Stimulated activated CD4-positive, alpha-beta T cell treated with anti-CD3 and anti-CD28 coated beads, Interleukin-12 subunit alpha, Interleukin-12 subunit beta, amount 100 ng/mL, for 24 hours (primary cell): ENCODE measurements at places on chromosomes 2 and 18.
A peak's percentile ranks its signal among the peaks of the same experiment; 100 is the strongest.

DNA sequence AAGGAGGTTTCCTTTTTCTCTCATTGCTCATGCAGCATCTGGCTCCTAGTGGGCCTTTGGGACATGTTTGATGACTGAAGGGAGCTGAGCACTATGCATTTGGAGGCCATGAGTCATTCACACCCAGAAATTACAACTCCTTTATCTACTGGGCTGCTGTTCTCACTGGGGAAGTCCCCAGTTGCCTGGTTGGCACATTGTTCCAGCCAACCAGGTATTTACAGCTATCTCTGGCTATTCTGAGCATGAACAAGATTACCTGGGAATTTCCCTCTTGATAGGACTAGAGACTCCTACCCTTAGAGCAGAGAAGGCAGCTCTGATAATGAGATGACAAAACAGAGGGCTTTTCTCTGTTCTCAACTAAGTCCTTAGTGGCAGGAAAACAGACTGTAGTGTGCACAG, 206.5 kb downstream of the SETBP1 start:
- DNase-seq: peak; percentile 32

DNA sequence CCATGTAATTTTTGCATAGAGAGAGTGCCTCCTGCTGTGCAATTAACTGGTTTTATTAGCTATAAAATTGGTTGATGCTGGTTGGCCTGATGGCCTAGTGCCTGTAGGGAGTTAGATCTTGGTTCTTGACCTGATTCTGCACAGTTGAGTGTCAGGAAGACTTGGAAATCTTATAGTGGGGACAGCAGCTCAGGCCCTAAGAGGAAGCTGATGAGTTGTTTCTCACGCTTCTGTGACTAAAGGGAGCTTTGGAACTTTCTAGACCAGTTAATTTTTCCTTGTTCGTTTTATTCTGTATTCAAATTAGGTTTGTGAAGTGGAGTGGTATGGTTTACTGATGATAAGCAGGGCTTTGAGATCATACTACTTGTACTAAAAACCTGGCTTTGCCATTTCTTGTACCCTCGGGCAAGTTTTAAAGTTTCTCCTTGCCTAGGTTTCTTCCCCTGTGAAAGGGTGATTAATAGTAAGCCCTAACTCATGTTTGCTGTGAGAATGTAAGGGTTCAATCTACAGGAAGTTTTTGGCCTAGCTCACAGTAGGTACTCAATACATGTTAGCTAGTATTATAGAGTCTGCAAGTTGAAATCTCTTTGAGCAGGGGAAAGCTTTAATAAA, 82.1 kb downstream of the MAP3K20 start:
- no peak for DNase-seq

DNA sequence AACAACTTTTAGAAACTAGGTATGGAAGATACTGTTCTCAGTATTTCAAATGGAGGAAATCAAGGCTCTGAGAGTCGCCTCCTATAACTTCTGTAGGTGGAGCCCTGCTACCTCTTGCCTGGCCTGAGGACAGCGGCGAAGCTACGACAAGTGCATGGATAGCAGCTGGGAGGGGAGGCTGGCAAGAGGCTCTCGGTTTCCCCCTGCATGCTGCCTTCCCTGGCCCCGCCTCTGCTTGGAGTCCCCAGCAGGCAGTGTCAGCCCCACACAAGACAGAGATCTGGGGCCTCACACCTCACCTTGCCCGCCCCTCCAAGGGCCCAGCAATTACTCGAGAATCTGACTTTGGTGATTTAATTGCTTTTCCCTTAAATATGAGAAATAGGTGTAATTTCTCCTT, 107.6 kb upstream of the POU3F3 start:
- DNase-seq: no peak

DNA sequence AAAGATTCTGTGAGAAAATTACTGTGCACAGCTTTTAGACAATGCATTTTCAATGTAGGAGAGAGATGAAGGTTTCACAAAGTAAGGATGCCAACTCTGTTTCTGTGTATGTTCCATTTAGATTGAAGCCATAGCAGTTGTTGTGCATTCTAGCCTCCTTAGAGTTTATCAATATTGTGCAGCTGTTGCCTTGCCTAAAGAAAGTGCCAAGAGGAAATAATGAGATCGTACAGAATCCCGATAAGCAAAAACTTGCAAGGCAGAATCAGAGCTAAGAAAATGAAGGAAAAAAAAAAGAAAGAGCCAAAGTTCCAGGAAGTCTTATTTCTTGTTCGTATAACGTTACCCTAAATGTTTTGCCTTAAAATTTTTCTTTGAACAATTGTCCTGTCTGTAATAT, 965.0 kb downstream of the DCDC2C start:
- DNase-seq: no peak

DNA sequence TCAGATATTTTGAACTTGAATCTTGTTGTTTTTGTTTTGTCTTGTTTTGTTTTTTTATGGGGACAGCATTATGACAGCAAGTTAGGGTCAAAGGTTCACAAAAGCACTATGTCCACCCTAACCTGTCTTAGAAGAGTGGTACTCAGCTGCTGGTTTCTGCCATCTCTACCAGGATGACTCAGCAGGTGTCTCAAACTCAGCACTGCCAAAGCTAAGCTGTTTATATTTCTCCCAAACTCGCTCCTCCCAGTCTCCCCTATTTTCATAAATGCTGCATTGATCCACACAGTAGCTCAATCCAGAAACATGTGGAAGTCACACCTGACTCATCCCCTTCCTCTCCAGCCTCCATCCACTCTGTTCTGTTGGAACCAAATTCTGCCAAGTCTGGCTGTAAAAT, 134.9 kb downstream of the ZBTB7C start:
- no peak for DNase-seq

- no peak for DNase-seq
Observed at GRCh38 chr18:64752707-64753106, 603.8 kb upstream of the LINC00305 start.

- DNase-seq: no peak
Observed at GRCh38 chr2:237691029-237691907, 63.9 kb downstream of the LRRFIP1 start.

- DNase-seq: no peak
Observed at GRCh38 chr2:70775141-70775540, 7.1 kb upstream of the ADD2 start.

DNA sequence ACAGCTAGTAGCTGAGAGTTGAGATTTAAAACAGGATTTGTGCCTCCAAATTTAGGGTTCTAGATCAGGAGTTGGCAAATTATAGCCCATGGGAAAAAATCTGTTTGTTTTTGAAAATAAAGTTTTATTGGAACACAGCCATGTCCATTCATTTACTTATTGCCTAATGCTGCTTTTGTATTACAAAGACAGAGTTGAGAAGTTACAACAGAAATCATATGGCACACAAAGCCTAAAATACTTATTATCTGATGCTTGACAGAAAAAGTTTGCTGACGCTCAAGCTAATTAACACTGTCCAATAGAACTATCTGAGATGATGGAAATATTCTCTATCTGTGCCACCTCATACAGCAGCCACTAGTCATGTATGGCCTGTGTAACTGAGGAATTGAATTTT, 229.1 kb upstream of the RASGRP3 start:
- DNase-seq: no peak

GRCh38 chr2:62547854-62548253, 41.9 kb upstream of the TMEM17 start:
- no peak for DNase-seq

- no peak for DNase-seq
Observed at GRCh38 chr2:16554060-16554583, 111.5 kb downstream of the CYRIA start.

DNA sequence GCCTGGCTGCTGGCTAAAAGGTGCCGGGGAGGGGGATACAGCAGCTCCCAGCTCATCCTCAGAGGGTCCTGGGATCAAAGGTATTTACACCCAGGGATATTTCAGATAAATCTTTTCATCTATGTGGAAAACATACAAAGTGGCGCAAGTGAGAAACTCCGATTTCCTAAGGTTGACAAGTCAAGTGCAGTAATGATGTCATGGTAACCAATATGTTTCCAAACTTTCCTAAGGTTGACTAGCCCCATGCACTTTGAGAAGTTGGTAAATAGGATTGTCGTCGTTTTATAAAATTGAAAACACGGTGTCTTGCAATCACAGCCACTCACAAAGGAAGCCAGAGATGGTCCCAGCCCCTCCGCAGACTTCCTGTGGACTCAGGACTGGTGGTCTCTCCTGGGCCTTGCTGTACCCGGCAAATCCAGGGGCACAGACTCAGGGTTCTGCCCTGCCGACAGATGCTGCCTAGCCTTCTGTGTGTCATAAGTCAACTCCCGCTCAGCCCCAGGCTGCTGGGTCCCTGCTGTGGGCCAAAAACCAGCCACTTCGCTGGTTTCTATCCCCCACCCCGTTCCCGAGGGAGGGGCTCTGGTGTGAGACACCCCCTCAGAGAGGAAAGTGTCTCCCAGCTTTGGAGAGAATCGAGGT, 111.2 kb upstream of the PPP1CB start:
- no peak for DNase-seq

DNA sequence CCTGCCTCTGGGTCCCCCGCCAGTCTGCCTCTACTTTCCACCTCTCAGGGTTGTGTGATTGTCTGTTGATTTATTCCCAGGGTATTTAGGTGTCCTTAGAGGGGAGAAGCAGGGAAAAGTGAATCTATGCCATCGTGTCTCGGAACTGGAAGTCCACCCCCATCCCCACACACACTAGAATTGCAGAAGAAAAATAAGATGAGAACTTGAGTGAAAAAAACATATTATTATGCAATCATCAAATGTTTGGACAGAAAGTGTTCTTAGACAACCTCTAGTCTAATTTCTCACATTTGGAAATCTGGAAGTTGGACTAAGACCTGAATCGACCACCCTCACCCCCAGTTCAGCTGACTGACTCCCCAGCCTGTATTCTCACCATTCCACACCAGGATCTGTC, 14.1 kb upstream of the CASP8 start:
- DNase-seq: no peak

DNA sequence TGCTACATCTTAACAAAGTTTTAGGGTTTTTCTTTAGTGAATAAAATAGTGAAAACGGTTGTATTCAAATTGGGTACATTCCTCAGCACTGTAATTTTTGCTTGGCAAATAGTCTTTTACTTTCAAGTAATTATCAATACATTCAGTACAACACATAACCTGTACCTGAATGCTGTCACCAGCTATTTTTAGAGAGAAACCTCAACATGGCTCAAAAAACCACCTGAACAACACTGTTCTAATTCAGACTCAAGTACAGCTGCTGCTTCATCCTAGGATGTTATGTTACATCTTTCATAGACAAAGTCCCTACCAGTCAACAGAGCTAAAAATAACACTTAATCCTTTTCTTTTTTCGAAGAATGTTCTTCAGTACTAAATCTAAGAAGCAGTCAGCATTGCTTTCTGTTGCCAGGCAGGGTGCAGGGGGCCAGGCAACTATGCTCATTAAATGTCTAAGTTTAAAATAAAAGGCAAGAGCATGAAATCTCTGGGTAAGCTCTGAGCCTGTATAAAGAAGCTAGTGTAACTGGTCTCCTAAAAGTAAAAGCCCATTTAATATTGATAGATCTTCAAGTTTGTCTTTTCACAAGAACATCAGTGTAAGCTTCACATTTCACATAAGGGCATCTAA, 20.5 kb downstream of the PDIA6 start:
- no peak for DNase-seq

DNA sequence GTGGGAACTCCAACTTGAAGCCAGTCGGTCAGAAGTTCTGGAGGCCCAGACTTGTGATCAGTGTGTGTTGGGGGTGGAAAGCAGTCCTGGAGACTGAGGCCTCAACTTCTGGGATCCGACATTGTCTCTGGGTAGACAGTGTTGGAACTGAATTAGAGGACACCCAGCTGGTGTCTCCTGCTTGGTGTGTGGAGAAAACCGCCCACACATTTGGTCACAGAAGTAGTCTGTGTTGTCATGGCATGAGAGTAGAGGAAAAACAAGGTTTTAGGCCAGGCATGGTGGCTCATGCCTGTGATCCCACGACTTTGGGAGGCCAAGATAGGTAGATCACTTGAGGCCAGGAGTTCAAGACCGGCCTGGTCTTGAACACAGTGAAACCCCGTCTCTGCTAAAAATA, 51.5 kb downstream of the PUM2 start:
- DNase-seq: no peak

- no peak for DNase-seq
Observed at GRCh38 chr2:130334026-130334425, 8.7 kb upstream of the IMP4 start.

DNA sequence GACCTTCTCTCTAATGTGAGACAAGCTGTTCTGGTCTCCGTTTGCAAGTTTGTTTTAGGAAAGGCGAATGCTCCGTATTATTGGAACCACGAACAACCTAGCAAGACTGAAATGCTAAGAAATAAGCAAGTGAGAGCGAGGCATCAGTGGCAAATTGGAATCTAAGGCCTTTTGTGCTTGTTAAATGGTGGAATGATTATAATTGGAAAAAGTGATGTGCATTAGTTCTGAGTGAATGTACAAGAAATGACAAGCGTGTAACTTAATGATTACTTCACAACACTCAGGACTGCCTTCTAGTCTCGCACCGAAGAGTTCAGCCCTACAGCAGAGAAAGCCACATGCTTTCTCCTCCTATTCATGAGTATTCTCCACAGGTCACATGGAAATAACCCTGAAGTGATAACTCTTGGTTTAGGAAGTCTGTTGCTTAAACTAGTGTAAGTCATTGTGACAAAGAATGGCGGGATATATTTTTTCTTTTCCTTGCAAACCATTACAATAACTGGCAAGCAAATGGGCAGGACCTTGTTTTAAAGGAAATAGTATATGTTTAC, 392.2 kb upstream of the FIGN start:
- DNase-seq: no peak

GRCh38 chr2:27032495-27033252, at the start of gene TMEM214:
Gene TMEM214 (plus strand): TSS chr2:27032965. CDS start chr2:27033016, 51 bp downstream.
- DNase-seq: peak; percentile 71

DNA sequence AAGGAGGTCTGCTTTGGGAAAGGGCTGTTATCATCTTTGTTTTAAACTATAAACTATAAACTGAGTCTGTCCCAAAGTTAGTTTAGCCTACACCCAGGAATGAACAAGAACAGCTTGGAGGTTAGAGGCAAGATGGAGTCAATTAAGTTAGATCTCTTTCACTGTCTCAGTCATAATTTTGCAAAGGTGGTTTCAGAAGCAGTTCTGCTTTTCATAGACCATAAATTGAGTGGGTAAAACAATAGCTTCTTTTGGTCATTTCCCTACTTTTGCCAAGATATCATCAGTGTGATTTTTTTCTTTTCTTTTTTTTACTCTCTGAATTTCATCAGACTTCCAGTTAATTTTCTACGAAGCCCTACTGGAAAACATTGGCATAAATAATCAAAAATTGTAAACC, 117.0 kb downstream of the AP1S3 start:
- DNase-seq: no peak

DNA sequence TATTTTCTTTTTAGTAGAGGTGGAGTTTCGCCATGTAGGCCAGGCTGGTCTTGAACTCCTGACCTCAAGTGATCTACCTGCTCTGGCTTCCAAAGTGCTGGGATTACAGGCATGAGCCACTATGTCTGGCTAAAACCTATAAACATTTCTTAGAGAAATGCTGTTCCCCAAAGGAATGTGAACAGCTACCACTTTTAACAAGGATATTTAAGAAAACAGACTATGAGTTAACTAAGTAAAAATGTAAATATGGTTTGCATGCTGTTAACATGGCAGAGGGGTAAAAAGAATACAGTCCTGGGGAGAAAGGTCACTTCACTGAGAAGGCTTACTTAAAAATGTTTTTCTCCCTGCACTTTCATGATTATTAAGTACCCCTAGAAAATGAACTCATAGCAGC, 57.1 kb downstream of the SLC16A14 start:
- DNase-seq: no peak
